ENCODE measurements at places on chromosomes 4 and X. TPM values are rescaled to one million over a fixed set of nuclear protein-coding genes. Genes with fewer than 3 reads are reported as not detected.

DNA sequence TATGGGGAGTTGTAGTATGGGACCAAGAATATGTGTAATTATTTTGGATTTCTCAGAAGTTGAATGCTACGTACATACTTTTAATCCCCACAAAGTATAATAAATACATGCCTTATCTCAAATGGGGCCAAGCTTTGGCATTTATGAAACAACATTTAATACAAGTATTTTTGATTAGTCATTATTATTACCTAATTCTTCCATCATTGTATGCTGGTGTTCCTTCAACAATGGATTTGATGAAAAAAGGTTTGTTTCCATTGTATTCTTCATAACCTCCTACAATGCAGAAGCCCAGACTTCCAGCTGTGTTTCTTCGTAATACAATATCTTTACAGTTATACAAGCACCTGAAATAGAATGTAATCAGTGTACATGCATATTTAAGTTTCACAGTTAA lies 83.8 kb downstream of the FIP1L1 start:
- no peak for DNase-seq

VCX gene
- total RNA-seq, result not detected

DNA sequence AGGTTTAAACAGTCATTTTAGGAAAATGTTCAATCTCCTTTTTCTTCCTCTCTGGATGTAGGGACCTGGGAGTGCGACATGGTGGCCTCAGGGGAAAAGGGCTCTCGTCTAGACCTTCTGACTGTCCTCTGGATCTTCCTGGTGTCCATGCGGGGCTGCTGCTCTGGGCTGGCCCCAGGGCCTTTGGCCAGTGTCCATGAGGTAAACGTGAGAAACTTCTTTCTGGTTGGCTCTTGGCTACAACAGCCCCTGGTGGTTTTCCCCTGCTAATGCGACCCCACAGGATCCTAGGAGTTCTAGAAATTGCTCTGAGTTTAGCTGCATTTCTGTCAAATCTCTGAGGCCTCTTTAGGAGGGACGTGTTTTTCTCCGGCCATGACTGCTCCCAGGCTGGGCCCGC lies 85.7 kb downstream of the MFAP3L start:
- peak; percentile 24 for DNase-seq

STATH gene
- total RNA-seq, result not detected

GRCh38 chrX:78092296-78092695 lies 11.8 kb upstream of the PGK1 start:
- peak; percentile 55 for DNase-seq

DNA sequence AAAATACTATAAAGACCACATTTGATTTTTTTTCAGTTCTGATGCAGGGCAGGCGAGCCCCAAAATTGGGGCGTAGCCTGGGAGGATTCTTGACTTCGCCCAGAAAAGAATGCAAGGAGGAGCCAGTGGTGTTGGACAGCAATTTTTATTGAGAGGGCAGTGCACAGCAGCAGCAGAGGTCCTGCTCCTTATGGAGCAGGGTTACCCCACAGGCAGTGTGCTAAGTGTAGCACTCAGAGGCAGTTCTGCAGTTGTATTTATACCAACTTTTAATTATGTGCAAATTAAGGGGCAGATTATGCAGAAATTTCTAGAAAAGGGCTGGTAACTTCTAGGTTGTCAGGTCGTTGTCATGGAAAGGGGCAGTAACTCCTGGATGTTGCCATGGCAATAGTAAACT lies 69.9 kb downstream of the GASK1B start:
- no peak for DNase-seq

GRCh38 chrX:7242613-7243012 lies 94.7 kb upstream of the PUDP start:
- no peak for DNase-seq

DNA sequence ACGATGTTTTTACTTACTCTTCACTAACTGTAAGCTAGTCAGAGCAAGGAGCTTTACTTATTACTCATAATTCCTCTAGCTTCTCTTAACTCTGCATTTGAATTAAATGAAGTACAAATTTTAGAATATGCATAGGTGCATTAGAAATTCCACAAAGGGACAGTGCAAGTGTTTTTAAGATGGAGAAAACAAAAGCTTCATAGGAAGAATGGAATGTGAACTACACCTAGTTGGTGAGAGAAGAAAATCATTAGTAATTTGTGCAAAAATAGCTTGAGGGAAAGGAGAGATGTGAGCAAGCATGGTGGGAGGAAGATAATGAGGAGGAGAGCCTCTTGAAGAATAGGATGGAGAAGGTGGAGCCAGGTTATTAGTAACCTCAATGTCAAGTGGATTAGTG lies 77.5 kb upstream of the SMARCA5 start:
- no peak for DNase-seq

DNA sequence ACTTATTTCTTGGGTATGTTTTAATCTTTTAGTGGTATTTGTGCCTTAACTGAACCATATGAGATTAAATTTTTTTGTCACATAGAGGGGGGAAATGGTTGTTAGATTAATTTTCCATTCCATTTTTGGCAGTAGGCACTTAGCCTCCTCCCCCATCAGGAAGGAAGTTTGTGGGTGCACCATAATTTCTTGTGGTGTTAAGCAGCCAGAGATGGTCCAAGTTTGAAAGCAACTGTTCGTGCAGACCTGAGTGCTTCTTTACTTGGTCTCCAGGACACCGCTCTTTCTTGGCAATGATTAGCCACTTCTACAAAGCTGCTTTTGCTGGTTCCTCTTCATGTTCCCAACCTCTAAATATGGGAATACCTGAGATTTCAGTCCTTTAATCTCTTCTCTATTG lies 92.7 kb upstream of the RPL34 start:
- no peak for DNase-seq

GRCh38 chrX:68695206-68695845 lies 47.9 kb downstream of the STARD8 start:
- no peak for DNase-seq

GRCh38 chr4:139851639-139852038 lies 186.0 kb downstream of the MGST2 start:
- no peak for DNase-seq

DNA sequence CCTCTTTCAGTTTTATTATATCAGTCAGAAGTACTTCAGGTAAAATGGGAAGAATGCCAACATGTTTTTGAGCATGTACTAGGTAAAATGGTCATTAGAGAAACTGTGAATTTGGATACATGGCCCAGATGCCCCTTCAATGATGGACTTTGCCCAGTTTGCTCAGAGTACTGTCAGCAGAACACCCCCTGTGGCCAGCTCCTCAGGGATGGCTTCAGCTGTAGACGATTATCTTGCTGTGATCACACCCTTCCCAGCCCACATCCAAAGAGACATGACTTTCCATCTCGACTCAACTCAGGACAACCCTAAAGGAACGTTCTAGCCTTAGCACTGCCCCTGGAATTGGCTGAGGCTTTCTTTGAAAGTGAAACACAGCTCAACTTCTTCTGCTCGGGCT lies 439.1 kb downstream of the PACRGL start:
- no peak for DNase-seq

BANK1 gene
- total RNA-seq, result 0.47 TPM

DNA sequence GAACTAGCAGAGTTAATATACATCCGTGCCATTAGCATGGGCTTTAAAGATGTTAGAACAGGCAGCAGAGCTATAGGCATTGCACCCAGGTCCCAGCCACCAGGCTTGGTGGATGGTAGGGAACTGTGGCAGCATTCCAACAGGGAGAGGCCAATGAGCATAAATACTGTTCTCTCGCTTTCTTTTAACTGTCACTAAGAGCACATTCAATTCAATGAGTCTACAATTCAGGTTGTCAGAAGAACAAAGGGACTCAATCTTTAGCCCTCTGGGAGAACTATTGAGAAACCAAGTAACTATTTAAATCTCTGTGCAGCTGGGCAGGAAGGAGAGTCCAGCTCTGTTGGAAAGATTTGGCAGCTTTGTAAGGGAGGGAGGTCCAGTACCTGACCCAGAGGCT lies 165.6 kb downstream of the CHIC1 start:
- no peak for DNase-seq

DRP2 gene
- total RNA-seq, result 14.9 TPM

DNA sequence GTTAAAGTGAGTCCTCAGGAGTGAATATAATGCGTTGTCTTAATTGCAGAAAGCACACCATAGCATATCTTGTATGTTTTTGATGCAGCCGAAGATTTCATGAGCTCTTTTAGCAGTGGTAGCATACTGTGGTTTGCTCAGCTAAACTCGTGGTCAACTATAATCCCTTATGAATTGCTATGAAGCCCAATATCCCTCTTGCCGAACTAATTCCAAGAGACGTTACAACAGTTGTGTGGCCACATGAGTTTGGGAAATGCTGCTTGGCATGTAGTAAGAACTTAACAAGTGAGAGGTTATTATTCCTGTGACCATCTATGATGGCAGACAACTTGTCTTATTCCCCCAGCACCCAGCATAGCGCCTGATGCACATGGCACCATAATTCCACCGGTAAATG lies 30.7 kb downstream of the SYAP1 start:
- DNase-seq, result peak; percentile 71

DNA sequence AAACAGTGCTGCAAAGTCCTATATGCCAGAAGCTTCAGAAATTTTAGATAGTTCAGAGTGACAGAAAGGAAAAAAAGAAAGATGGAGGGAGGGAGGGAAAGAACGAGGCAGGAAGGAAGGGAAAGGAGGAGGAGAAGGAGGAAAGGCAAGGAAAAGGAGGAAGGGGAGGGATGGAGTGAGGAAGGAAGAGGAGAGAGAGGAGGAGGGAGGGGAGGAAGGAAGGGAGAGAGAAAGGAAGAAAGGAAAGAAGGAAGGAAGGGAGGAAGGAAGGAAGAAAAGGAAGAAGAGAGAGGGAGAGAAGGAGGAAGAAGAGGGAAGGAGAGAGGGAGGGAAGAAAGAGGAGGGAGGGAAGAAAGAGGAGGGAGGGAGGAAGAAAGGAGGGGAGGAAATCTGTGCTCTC lies 42.4 kb upstream of the FHL1 start:
- no peak for DNase-seq
